ENCODE measurements at places on chromosomes 5 and 9.

- peak; percentile 42 for DNase-seq
These were observed 330.6 kb downstream of the EBF1 start for GRCh38 chr5:158769079-158769478.

GRCh38 chr9:7245976-7246580, 488.3 kb downstream of the KDM4C start:
- DNase-seq = no peak

DNA sequence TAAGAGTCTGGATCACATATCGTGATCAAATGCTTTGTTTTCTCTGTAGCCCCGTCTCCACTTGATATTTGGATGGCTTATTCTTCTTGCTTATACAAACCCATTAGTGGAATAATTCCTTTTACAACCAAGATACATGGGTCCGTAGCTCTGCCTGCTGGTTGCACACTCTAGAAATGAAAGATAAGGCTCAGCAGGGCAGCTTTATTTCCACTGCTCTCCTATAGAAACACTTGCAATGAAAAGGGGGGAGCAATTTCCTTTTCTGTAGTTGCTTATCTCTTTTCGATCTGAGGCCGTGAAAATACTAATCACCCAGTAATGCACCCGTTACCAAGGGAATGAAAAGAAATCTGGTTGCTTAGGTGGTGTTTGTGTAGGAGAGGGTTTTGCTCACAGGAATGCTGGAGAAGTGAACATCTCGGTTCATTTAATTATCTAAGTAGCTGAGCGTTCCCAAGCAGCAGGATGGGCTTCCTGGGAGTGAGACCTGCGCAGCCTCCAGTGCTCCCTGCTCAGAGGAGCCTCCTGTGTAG, 131.7 kb downstream of the ADAMTS16 start:
- DNase-seq = peak; percentile 49

GRCh38 chr5:97085459-97086181, 56.8 kb downstream of the LIX1 start:
- no peak for DNase-seq

DNA sequence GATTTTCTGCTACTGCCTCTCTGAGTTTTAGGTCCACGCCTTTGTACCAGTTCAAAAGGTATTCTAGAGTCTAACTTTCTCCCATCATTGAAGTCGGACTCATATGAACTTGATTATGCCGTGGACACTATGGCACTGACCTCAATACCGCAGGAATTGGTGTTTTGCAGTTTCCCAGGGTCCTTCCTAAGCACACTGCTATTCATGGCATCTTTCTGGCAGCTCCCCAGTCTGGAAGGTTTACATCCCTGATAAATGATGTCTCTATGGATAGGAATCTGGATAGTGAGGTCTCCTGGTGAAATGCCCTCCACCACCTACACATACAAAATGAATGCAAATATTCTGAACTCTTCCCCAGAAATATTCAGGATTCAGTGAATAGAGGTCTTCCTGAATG, 422.2 kb downstream of the CTNND2 start:
- no peak for DNase-seq

DNA sequence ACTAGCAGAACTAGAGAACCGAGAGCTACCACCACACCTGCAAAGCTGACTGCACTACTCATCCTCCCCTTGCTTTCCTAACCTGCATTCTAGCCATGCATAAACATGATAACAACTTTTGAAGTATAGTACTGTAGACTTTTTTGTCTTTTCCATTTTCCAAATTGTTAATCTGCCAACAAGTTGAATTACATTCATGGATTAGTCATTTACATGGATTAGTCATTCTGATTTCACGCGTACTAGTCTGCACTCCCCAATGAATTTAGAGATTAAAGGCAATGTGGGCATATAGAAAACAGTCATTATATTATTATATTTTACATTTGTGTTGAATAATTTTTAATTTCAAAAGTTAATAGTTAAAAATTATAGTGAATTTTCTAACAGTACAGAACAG, 81.4 kb downstream of the EDIL3 start:
- DNase-seq = no peak

DNA sequence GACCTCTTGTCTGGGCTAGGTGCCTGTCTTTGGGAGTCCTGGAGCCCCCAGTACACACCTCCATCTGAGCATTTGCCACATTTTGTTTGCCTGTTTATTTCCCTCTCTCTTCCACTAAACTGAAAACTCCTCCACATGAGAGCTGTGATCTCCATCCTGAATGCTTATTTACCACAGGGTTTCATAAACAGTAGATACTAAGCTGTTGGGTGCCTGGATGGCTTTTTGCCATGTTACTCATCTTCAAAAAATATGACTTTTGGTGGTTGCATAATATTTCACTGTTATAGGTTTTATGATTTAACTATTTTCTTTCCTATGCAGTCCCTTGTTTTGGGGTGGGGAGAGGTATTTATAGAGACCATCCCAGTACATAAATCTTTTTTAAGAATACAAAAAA, 99.6 kb downstream of the APBA1 start:
- DNase-seq = no peak

- peak; percentile 91 for DNase-seq
These were observed 46.3 kb upstream of the CCDC112 start for GRCh38 chr5:115342590-115343377.

DNA sequence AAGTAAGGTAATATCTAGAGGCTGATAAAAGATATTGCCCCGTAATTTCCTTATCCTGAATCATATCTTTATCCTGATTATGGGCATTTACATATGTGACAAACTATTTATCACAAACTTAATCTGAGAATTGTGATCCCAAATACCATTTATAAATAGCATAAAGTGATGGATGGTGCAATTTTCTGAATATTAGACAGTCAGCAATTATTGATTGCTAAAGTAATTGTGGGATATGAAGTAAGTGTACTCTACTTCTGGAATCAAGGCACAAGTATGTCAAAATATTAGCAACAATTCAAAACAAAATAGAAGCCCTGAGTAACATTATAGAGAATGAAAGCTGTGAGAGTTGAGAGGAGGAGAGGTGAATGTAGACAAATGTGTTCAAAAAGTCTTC, 361.9 kb upstream of the CDH6 start:
- no peak for DNase-seq

DNA sequence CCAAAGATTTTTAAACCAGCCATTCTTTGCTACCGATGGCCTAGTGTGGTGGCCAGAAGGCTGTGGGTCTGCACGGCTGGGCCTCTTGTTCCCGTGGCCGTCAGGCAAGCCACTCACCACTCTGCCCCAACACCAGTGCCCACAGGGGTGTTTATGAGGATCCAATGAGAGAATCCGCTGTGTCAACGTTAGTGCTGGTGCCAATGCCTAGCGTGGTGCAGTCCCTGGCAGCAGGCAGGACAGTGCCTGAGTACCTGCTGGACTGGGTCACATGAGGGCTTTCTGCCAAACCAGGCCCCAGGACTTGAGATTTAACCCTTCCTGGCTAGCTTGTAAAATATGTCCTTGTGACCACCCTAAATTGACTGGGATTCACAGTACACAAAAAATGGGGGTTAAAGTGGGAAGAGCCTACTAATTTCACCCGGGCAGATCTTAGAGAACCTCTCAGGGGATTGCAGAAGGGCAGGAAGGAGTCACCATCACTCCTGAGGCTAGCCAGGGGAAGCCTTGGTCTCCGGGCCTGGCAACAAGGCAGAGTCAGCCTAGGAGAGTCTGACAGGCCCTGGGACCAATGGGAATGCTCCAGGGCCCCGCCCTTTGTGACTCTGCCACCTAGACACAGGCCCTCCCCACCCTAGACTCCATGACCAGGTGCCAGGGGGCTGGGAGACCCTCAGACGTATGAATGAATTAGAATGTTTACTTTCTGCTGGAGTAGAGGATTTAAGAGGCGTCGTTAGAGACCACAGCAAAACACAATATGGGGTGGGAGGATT, 63.2 kb upstream of the FSTL4 start:
- DNase-seq = no peak

- no peak for DNase-seq
These were observed 108.1 kb upstream of the SPRY4 start for GRCh38 chr5:142432961-142433360.

DNA sequence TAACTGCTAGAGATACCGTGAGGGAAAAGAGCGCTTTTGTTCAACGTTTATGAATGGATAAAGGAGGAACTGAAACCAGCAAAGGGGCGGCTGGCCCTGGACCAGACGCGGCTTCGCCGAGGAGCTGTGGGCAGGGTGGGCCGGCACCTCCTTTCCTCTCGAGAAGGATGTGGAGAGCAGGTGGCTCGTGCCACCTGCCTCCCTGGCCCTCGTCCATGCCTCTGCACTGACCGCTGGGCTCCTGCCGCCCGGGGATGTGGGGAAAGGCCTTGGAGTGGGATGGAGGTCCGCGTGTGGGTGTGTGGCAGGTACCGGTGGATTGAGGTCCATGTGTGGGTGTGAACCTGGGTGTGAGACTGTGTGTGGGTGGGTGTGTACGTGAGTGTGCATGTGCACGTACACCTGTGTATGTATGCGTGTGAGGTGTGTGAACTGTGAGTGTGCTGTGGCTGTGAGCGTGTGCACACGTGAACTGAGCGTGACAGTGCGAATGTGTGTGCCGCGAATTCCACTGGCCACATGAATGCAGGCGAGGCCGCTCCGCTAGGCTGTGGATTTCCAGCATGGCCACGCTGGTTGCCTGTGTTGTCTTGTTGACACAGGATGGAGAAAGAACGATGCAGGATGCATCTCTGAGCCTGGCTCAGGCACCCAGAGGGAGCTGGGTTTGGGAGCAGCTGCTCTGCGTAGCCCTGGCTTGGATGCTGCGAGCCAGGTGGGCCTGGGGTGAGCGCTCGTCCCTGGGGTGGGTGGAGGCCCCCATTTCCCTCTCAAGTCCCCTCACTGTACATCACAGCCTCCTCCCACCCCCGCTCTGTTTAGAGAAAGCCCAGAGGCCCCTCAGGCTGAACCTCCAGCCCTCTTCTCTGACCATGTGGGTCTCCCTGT, 4.4 kb upstream of the CEP72 start:
- no peak for DNase-seq

GRCh38 chr9:120477534-120478001, 102.4 kb downstream of the CDK5RAP2 start:
- DNase-seq = peak; percentile 60

GRCh38 chr9:105316703-105317102, 72.3 kb downstream of the SLC44A1 start:
- no peak for DNase-seq

DNA sequence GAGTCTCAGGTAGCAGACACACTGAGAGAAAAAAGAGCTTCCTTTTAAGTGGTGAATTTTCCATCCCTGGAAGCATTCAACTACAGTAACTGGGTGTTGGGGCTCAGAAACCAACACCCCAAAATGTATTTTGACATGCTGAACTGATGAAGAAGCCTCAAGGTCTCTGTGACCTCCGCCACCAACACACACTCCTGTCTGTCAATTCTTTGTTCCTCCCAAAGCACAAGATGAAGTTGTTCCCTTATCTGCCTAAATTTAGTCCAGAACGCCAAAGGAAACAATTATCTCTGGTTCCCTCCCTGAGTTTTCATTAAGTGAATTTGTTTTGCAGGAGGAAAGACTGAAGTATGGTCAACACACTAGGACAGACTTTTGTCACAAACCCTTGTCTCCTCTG, 1.4 kb upstream of the CDKN2AIPNL start:
- no peak for DNase-seq

- DNase-seq = no peak
These were observed 454.1 kb downstream of the EFNA5 start for GRCh38 chr5:107216587-107216986.

DNA sequence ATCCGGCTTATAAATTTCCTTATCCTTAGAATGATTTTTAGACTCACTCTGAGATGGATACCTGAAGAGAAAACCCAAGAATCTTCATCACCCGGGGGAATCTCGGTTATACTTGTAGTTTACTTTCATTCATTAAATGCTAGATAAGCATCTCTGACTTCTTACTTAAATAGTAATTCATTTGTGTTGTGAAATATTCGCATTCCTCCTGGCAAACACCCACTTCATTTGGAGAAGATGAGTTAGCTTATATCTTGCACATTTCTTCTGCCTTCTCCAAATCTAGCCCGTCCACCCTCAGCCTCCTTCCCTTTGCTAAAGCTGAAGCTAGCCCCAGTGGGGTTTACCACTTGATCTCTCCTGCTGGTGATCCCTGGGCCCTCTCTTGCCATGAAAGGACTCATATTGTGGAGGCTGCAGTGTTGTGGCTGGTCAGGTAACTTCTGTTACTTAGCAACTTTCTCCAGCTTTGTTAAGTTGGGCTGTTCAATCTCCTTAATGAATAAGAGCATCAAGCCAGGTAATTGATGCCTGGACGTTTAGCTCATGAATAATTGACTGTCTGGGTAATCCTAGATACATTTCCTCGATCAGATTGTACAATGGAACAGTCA, 11.3 kb upstream of the POU4F3 start:
- no peak for DNase-seq

DNA sequence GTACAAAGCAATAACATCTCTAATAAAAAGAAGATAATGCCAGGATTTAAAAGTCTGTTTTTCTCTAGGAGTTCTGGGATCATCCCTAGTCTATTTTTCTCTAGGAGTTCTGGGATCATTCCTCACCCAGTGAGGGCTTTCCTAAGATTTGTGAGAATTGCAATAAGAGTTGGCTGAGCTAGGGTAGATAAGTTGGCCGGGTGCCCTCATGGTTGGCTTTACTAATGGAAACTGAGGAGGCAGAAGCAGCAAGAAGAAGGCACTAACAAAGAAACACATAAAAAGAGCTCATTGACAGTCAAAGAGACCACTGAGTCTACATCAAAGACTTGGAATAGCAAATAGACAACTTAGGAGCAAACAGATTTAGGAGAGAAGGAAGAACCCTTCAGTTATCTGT, 4.2 kb downstream of the SLC1A3 start:
- no peak for DNase-seq

DNA sequence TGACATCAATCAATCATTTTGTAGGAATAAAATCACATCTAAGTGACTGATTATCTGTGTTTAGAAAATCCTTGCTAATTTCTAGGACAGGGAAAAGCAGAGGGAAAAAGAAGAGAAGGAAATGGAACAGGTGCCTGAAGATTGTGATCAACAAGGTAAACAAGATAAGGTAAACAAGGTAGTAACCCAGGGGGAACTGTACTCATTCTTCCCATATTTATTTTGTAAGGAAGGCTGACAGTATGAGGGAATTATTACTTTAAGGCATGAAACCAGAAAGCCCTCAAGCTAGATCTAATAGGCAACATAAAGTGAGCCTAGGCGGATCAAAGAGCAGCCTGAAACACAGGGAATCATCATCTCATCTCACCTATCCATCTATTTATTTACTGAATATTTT, 231.1 kb downstream of the MLLT3 start:
- no peak for DNase-seq

GRCh38 chr9:129990269-129991010, 52.5 kb downstream of the FNBP1 start:
- DNase-seq = no peak

GRCh38 chr5:2049876-2050275, 167.2 kb upstream of the IRX4 start:
- no peak for DNase-seq

DNA sequence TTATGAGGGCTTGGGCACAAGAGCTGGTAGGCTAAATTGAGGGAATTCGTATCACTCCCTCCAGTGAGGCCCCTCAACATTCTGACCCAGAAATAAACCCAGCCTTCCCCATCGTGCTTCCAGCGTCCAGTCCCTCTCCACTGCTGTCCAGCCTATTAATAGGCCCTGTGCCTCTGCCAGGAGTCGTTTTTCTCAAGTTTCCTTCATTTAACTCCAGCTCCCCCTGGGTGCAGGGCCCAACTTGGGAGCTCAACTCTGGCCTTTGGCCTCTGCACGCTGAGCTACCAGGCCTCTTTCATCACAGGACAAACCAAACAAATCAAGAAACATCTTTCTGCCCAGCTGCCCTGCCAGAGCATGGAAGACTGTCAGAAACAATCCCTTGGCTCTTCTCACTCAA, 10.0 kb downstream of the HBEGF start:
- DNase-seq = peak; percentile 64

GRCh38 chr5:65050140-65050539, 281.4 kb downstream of the CWC27 start:
- no peak for DNase-seq

- peak; percentile 40 for DNase-seq
These were observed 184.3 kb downstream of the CTNND2 start for GRCh38 chr5:11719888-11720481.
